ENCODE measurements at places on chromosomes 7 and 10.

GRCh38 chr10:44195112-44196007 is 189.5 kb downstream of the CXCL12 start:
- DNase-seq = peak; percentile 80

DNA sequence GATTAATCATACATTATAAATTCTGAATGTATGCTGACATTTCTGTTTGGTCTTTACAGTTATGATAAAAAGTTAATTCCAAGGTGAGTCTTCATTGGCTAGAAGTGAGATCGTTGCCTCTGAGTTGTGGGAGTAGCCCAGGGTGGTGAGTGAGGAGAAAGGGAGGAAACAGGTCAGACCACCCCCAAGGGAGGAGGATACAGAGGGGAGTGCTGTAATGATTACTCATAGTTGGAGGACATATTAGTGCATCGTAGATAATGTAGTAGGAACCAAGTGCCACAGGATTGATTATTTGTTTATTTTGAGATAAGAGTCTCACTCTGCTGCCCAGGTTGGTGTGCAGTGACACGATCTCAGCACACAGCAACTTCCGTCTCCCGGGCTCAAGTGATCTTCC is 672.2 kb downstream of the INHBA start:
- DNase-seq = no peak

DNA sequence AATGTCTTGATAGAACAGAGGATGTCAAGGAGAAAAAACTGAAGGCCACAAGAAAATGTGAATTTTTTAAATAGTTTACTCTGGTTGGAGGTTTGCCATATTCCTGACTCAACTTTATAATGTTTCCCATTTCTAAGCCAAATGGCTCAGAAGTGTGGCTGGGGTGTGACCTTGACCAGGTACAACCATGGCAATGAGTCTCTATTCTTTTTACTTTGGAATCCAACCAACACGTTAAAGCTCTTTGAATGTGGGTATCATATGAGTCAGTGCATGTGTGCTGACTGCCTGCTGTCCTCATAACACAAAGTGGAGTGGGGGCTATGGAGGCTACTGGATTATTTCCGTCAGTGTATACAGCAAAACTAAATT is 33.5 kb upstream of the DLD start:
- no peak for DNase-seq

GRCh38 chr10:64658528-64658927 is 1137.3 kb downstream of the REEP3 start:
- no peak for DNase-seq

Measured in coronary artery (tissue), 2 donors.